ENCODE measurements at places on chromosomes 5 and 9.

DNA sequence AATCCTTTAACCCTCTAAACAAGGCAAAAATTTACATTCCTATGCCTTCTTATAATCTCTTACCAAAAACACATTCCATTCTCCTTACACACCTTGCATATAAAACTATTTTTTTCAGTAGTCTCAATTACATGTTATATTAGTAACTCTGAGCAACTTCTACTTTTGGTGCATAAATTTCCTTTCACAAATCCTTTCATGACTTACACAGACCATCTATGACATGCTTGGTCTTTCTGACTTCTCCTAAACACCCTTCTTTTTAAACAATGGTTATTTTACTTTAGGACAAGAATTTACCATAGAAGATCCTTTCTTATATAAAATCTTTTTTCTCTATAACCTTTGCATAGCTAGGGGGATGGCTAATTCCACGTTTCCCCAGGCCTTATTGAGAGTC, 208.0 kb upstream of the ARRDC3 start:
- no peak for DNase-seq

- DNase-seq, result no peak
Observed at GRCh38 chr9:93810028-93810971, 144.9 kb downstream of the BARX1 start.

GRCh38 chr9:126857261-126857960, 3.0 kb upstream of the ZBTB34 start:
- no peak for DNase-seq

- peak; percentile 83 for DNase-seq
Observed at GRCh38 chr9:129225815-129226214, 47.8 kb upstream of the IER5L start.
